ENCODE measurements at places on chromosomes 2 and 18. TPM values are rescaled to one million over a fixed set of nuclear protein-coding genes. Genes with fewer than 3 reads are reported as not detected.

The ZBTB14 gene
- 24.4 TPM for total RNA-seq

The BBS5 gene
- 6.3 TPM for total RNA-seq

The LRP2 gene
- under 0.01 TPM for total RNA-seq

The GTF2A1L gene
- 0.57 TPM for total RNA-seq

The ST6GAL2 gene
- total RNA-seq, result not detected

The CCDC68 gene
- 3.0 TPM for total RNA-seq

The AQP12A gene
- total RNA-seq, result not detected

The ABCG8 gene
- total RNA-seq, result not detected

Data from thoracic aorta endothelial cell (primary cell).